EH (cell line): ENCODE measurements at places on chromosomes 12 and 14.

GRCh38 chr12:115407723-115408122 lies 723.7 kb upstream of the TBX3 start:
- DNase-seq: no peak

- DNase-seq: peak; percentile 33
Observed at GRCh38 chr14:22658946-22659345, 14.8 kb upstream of the OR6J1 start.

DNA sequence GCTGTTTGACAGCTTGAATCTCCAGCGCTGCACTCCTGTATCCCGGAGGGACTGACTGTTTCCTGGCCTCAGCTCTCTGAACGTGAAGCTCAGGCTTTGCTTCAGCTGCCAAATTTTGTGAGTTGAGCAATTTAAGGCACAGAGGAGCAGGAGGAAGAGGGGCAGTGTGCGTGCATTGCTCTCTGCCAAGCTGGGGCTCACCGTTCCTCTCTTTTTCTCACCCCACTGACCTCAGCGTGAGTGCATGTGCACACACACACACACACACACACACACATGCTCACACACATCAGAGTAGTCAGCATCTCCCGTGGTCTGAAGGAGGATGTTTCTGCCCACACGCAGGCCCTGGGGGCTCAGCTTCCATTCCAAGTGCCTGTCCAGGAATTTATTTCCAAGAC lies 27.8 kb upstream of the BDKRB2 start:
- peak; percentile 74 for DNase-seq

DNA sequence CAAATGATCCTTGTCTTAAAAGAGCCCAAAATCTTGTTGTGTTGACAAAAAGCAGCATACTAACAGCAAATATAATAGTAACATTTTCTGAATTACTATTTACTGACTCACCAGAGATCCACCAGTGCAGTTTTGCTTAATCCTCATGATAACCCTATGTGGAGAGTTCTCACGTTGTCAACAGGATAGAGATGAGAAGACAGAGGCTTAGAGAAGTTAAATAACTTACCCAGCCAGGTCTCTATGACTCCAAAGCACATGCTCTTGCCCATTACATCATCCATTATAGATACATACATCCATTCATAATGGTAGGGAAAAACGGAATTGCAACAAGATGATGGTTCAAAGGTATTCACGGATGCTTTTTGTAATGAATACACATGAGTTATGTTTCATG lies 111.9 kb downstream of the PAX9 start:
- peak; percentile 27 for DNase-seq

DNA sequence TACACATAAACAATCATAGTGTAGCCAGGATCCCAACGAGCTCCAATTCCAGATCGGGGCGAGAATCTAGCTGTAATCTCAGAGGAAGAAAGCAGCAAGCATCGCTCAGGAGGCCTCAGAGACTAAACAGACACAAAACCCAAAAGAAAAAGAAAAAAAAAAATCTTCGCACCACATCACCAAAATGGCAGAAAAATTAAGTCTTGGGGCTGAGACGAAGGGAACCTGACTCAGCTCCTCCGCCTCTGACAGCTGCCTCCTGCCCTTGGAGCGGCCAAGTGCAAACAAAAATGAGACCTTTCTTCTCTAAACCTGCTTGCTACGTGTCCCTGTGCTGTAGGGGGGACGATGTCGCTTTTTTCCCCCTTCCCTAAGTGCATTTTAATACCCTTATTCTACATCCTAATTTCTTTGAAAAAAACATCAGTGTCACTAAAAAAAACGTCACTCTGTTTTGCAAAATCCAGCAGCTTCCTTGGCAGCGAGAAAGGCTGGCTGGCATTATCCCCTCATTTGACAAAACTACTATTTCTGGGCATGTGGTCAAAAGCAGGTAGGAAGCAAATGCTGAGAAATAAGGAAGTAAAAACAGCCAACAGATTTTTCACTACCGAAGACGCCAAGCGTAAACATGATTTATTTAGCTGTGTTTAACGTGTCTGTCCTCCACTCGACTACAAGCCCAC lies 30.5 kb downstream of the BCL11B start:
- DNase-seq: no peak

- DNase-seq: peak; percentile 20
Observed at GRCh38 chr12:67222302-67222701, 46.9 kb upstream of the CAND1 start.

- no peak for DNase-seq
Observed at GRCh38 chr14:43399289-43399688, 1107.8 kb downstream of the FSCB start.

DNA sequence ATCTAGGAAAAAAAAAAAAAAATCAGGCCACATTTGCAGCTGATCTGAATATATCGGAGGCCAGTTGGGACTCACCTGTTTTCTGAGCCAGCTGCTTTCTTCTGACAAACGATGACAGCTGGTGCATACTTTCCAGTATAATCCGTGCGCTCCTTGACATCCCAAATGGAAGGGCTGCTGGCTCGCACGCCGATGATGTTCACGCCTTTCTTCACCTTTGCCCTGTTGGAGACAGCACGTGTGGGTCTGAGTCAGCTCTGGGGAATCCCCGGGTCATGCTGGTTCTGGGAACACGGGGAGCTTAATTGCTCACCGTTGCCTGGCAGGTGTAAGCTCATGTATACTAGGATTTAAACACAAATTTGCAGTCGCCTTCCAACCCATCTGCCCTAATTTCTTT lies 372.8 kb downstream of the TMEM132D start:
- no peak for DNase-seq

GRCh38 chr12:12441429-12441807 lies 84.5 kb downstream of the BORCS5 start:
- no peak for DNase-seq

GRCh38 chr14:73976125-73976524 lies 26.0 kb downstream of the COQ6 start:
- no peak for DNase-seq
